Trophoblast cell (in vitro differentiated cells and primary cell): ENCODE measurements at places on chromosomes 1 and 21.

DNA sequence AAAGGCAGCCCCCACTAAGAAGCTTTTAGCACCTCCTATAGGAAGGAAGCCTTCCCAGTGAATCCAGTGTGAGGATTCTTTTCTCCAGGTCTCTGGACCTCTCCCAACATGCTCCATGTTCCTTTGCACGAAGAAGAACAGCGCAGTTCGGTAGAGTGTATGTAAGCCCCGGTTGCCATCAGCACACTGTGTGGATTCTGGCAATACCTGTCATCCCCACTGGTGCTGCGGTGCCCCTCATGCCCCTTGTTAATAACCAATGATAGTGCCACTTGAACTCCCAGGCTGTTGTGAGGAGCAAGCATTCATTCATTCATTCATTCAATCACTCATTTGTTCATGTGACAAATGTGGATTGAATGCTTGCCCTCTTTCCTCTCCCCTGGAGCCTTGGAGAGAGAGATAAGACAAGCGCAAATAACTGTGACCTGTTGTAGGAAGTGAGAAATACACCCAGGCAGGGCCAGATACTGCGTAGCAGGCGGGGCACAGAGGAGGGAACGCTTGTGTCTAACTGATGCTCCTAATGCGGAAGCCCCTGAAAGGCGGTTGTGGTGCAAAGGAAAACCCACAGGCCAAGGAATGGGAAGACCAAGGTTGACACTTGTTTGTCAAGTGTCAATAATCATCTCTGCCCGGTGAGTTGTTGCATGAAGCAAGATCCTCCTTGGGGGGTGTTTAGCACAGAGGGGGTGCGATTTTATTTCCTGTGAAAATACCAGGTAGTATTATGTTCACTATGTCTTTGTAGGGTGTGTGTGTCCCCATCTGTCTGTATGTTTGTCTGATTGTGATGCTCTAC, 9.8 kb downstream of the LGR6 start:
- H3K4me1 ChIP-seq: no peaks in the 10 kb centered on the region
- H3K36me3 ChIP-seq: no peaks in the 10 kb centered on the region
- H3K27ac ChIP-seq: no peak overlapping the region
- DNase-seq: no peak
- H3K27me3 ChIP-seq: no peaks in the 10 kb centered on the region

DNA sequence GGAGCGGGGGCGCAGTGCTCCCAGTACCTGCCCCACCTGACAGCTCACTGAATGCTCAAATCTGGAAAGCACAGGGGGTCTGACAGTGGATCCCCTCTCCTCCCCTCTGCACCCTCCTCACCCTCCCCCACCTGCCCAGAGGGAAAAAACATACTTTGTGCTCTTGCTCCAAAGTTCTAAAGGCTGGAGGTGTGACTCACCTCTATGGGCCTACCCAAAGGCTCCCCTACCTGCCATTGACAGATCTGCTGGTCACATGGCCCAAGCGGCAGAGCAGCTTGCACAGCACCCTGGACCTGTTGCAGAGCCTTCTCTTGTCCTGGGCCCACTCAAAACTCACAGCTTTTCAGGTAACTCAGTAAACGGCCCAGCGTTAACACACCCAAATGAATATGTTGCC, 55.7 kb downstream of the ADSS2 start:
- no peak overlapping the region for H3K4me3 ChIP-seq
- no peaks in the 10 kb centered on the region for H3K27me3 ChIP-seq
- peaks cover 4% of the 10 kb centered on the region for H3K36me3 ChIP-seq
- no peak overlapping the region for H3K27ac ChIP-seq
- H3K4me1 ChIP-seq: peaks cover 6% of the 10 kb centered on the region

DNA sequence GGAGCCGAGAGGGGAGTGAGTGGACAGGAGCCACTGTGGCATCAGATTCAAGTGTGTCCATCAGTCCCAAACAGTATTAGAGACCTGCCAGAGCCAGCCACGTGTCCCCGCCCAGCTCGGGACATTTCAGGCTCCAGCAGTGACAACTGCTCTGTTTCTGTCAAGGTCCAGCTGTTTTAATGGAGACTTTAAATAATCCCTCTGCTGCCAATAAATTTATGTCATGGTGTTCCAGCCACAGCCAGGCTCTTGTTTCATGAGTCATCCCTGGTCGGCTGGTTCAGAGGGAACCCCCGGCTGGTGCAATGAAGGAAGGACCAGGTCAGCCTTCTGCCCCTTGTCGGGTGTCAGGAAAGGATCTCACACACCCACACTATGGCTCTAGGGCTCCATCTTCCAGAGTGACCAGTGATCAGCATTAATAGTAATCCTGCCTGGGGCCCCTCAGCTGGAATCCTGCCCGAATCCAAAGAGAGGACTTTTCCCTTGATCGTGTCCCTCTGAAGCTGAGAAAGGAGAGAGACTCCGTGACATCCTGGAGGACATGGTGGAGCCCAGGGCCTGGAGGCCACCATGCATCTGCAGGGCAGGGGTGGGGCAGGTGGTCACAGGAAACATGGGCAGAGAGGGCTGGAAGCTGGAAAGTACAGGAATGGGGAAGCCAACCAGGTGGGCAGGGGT, 197.3 kb downstream of the MATN1 start:
- no peaks in the 10 kb centered on the region for H3K4me1 ChIP-seq
- no peak for DNase-seq
- no peak overlapping the region for H3K4me3 ChIP-seq
- H3K27ac ChIP-seq: no peak overlapping the region

DNA sequence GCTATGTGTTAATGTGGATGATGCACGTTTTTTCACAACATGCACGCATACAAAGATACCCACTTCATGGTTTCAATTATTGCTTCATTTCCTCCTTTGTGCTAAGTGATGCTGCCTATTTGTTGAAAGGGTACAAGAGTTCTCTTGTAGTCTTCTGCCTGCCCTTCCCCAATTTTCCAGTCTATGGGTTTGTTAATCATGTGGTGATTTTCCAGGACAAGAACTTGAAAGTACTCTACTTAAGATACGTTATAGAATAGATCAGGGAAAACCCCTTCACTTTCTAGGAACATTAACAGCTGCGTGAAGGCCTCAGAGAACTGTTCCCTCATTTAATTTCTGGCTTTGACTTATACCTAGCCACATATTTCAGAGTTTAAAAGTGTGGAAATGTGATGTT, 52.1 kb upstream of the SLC44A3 start:
- no peak overlapping the region for H3K27ac ChIP-seq
- H3K4me3 ChIP-seq: no peak overlapping the region
- no peaks in the 10 kb centered on the region for H3K27me3 ChIP-seq
- H3K36me3 ChIP-seq: no peaks in the 10 kb centered on the region
- DNase-seq: no peak

GRCh38 chr1:196584696-196585095, 23.5 kb downstream of the KCNT2 start:
- H3K36me3 ChIP-seq: no peaks in the 10 kb centered on the region
- no peak overlapping the region for H3K4me3 ChIP-seq
- no peaks in the 10 kb centered on the region for H3K4me1 ChIP-seq
- H3K27ac ChIP-seq: no peak overlapping the region

GRCh38 chr1:58211869-58212268, 334.7 kb downstream of the OMA1 start:
- no peak overlapping the region for H3K27ac ChIP-seq
- H3K4me3 ChIP-seq: no peak overlapping the region
- H3K36me3 ChIP-seq: no peaks in the 10 kb centered on the region
- DNase-seq: no peak

DNA sequence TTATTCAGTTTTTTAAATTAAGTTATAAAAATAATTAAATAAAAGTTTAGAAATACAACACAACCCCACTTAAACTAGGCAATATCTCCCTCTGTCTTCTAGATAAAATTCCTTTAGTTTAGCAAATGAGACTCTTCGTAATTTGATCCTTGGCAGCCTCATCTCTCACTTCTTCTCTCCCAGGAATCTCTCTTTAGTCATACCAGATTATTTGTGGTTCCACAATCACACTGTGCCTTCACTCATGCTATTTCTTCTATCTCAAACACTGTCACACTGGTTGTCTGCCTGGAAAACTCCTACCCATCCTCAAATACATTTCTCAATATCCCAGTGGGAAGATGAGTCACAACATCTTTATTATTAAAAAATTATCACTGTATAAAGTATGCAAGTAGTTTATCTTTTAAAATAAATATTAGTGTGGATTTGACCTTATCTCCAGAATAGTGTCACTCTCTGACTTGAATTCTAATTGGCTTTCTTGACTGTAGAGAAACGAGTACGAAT, 195.5 kb downstream of the KCNH1 start:
- H3K36me3 ChIP-seq: no peaks in the 10 kb centered on the region
- no peak for DNase-seq
- H3K4me1 ChIP-seq: no peaks in the 10 kb centered on the region
- H3K27ac ChIP-seq: no peak overlapping the region
- no peak overlapping the region for H3K4me3 ChIP-seq

- no peak overlapping the region for H3K27ac ChIP-seq
- H3K36me3 ChIP-seq: no peaks in the 10 kb centered on the region
- H3K4me3 ChIP-seq: no peak overlapping the region
- DNase-seq: no peak
These were observed 5.6 kb downstream of the ACTA1 start for GRCh38 chr1:229428256-229428655.

DNA sequence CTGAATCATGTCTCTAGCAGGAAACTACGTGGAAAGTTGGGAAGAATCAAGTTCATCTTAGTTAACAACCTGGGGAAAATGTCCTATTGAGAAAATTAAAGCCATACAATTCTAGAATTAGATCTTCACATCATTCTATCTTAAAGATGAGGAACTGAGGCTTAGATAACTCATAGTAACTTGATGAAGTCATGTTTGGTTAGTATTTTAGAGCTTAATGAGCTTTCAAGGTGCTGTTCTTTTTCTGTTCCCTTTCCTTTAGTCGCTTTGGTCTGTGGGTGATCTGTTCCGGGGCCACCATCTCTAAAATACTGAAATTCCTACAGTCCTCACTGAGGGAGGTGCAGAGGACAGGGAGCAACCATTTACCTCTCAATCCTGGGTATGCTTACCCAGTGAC, 4.3 kb upstream of the GLUL start:
- no peak for DNase-seq
- no peak overlapping the region for H3K27ac ChIP-seq
- no peaks in the 10 kb centered on the region for H3K27me3 ChIP-seq
- H3K36me3 ChIP-seq: no peaks in the 10 kb centered on the region

GRCh38 chr1:47660622-47661021, 222.8 kb downstream of the FOXD2 start:
- H3K4me1 ChIP-seq: no peaks in the 10 kb centered on the region
- no peak overlapping the region for H3K4me3 ChIP-seq
- H3K27me3 ChIP-seq: no peaks in the 10 kb centered on the region
- H3K27ac ChIP-seq: no peak overlapping the region

DNA sequence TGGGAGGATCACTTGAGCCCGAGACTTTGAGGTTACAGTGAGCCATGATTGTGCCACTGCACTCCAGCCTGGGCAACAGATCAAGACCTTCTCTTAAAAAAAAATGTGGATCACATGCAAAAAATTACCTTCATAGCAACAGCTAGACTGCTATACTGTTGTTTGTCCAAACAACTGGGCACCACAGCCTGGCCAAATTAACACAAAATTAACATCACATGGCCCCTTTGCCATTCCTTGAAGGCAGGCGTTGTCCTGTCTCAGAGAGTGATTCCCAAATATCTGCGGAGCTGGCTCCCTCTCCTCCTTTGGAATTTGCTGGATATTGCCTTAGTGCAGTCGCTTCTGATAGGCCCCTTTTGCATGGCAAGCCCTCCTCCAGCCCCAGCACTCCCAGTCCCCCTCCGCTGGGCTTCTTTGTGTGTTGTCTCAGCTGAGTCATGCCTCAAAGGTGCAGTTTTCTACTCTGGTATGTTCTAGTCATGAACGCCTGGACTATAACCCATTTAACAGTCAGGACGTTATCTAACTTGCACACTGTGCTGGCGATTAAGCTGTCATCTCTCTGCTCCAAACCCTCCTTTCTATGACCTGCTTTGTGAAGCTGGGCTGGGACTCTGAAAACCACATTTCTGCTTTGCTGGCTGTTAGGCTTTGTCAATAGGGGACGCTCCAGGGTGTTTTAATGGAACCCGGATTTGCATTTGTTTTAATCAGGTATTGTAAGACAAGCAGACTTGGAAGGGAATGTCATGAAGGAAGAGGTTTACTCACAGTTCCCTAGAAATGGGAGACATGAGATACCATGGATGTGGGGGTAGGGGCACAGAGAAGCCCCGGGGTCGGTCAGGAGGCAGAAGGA, 20.1 kb upstream of the HPCAL4 start:
- H3K27ac ChIP-seq: no peak overlapping the region
- no peak overlapping the region for H3K4me3 ChIP-seq
- H3K4me1 ChIP-seq: no peaks in the 10 kb centered on the region
- H3K36me3 ChIP-seq: no peaks in the 10 kb centered on the region

- peaks cover 12% of the 10 kb centered on the region for H3K36me3 ChIP-seq
- no peak overlapping the region for H3K27ac ChIP-seq
These were observed 3.8 kb upstream of the GALE start for GRCh38 chr1:23804183-23804835.

DNA sequence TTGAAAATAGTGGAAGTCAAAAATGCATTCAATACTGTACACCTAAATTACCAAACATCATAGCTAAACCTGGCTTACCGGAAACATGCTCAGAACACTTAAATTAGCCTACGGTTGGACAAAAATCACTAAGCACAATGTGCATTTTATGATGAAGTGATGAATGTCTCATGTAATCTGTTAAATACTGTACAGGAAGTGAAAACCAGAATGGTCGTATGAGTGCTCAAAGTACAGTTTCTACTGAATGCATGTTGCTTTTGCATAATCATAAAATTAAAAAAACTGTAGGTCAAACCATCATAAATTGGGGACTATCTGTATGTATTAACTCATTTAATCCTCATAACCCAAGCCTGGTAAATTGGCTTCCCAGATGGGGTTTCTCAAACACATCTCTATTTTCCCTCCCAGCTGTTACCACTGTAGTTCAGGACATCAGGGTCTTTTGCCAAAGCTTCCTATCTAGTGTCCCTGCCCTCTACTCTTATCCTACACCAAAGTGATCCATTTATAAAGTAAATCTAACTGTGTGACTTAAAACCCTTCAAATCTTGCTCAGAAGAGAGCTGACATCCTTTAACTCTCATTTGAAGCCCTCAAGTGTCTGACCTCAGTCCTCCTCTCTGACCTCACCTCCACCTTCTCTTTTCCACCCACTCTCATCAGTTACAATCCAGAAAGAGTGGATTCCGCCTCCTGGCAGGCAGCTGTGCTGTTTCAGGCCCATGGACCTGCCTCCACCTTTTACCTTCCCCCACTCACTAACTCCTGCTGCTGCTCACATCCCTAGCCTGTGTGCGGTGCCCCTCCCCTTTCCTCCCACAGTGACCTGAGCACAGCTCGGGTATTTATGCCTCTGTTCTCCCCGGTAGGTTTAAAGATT, 356.4 kb upstream of the ST6GALNAC5 start:
- no peak overlapping the region for H3K27ac ChIP-seq
- H3K36me3 ChIP-seq: no peaks in the 10 kb centered on the region
- no peak overlapping the region for H3K4me3 ChIP-seq
- no peak for DNase-seq
- H3K4me1 ChIP-seq: no peaks in the 10 kb centered on the region
